ENCODE measurements at places on chromosomes 3 and 15. TPM values are rescaled to one million over a fixed set of nuclear protein-coding genes. Genes with fewer than 3 reads are reported as not detected.

DNA sequence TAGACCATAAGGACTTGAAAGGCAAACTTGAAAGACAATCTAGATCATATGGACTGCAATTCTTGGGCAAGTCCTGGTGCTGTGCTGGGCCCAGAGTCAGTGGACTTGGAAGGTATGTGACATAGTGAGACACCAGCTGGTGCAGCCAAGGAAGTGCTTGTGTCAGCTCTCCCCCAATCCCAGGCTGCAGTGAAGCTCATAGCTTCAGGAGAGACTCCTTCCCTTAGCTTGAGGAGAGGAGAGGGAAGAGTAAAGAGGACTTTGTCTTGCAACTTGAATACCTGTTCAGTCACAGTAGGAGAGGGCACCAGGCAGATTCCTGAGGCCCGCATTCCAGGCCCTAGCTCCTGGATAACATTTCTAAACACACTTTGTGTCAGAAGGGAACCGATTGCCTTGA lies 127.4 kb upstream of the ZPLD1 start:
- no peak overlapping the region for H3K27ac ChIP-seq
- no peak overlapping the region for H3K4me3 ChIP-seq
- no peaks in the 10 kb centered on the region for H3K4me1 ChIP-seq
- H3K36me3 ChIP-seq: no peaks in the 10 kb centered on the region
- no peaks in the 10 kb centered on the region for H3K27me3 ChIP-seq

DNA sequence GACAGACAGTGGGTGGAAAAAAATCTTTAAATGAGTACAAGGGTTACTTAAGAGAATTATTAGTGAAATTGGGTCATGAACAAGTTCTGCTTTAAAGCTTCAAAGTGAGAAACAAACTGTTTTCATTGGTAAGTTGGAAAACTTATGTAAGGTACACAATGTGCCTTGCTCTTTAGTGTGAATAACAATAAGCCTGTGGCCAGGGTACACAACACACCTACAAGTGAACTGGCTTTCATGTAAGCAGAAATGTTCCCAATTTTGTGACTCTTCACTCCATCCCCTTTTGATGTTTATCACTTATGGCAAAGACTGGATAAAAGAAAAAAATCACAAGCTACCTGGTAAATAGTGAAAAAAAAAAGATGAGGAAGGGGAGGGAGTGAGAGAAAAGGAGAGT lies 253.7 kb downstream of the ZBTB20 start:
- H3K27me3 ChIP-seq: no peaks in the 10 kb centered on the region
- no peak overlapping the region for H3K27ac ChIP-seq
- no peak for DNase-seq

- H3K4me1 ChIP-seq: no peaks in the 10 kb centered on the region
- no peak overlapping the region for H3K4me3 ChIP-seq
- no peak overlapping the region for H3K27ac ChIP-seq
- no peaks in the 10 kb centered on the region for H3K27me3 ChIP-seq
- no peaks in the 10 kb centered on the region for H3K36me3 ChIP-seq
Measured at GRCh38 chr15:70783610-70784022, 20.3 kb upstream of the UACA start.

GRCh38 chr3:36166477-36166876 lies 213.8 kb upstream of the STAC start:
- H3K4me1 ChIP-seq: no peaks in the 10 kb centered on the region
- no peaks in the 10 kb centered on the region for H3K36me3 ChIP-seq
- DNase-seq: no peak
- no peak overlapping the region for H3K27ac ChIP-seq
- no peak overlapping the region for H3K4me3 ChIP-seq

DNA sequence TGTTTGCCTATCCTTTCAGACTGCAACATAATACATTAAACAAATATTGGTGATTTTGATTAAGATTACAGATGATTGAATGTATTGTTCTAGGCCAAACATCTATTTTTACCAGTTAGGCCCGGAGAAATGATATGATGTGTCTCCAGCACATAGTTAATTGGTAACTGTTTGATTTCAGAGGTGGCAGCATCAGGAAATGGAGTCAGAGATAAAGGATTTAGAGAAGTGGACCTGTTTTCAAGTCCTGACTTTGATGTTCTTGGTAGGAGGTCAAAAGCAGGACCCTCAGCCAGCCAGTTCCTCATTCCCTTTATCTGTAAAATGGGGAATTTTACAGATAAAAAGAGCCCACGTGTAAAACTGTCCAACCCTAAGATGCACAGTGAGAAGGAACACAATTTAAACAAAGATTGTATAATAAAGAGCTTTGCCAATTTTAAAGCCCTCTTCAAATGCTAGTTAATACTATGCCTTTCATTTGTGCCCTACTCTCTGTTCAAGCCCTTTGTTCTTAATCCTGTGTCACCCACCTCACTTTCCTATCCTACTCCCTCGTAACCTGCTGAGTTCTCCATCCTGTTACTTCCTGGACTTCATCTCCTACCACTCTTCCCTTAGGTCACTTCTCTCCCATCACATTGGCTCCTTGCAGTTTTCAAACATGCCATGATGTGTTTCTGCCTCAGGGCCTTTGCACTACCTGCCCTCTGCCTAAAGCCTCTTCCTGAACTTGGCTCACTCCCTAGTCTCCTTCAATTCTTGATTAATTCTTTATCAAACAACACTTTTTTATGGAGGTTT lies 2.5 kb downstream of the TMEM212 start:
- peaks cover 22% of the 10 kb centered on the region for H3K4me1 ChIP-seq
- H3K27me3 ChIP-seq: no peaks in the 10 kb centered on the region
- no peaks in the 10 kb centered on the region for H3K36me3 ChIP-seq
- no peak overlapping the region for H3K4me3 ChIP-seq

- no peak overlapping the region for H3K27ac ChIP-seq
- H3K27me3 ChIP-seq: no peaks in the 10 kb centered on the region
- DNase-seq: no peak
- peaks cover 7% of the 10 kb centered on the region for H3K4me1 ChIP-seq
Measured at GRCh38 chr3:184305577-184305976, 6.5 kb downstream of the PSMD2 start.

GRCh38 chr15:65870889-65871533 lies 1.7 kb downstream of the RAB11A start:
- DNase-seq: no peak
- H3K4me3 ChIP-seq: peak overlapping the region; percentile 66
- H3K4me1 ChIP-seq: peaks cover 5% of the 10 kb centered on the region
- H3K27ac ChIP-seq: peak overlapping the region; percentile 97

- no peak overlapping the region for H3K27ac ChIP-seq
- no peaks in the 10 kb centered on the region for H3K36me3 ChIP-seq
- peaks cover 9% of the 10 kb centered on the region for H3K4me1 ChIP-seq
- no peaks in the 10 kb centered on the region for H3K27me3 ChIP-seq
Measured at GRCh38 chr15:74730619-74731316, 5.4 kb upstream of the CYP1A1 start.

- H3K4me3 ChIP-seq: no peak overlapping the region
- H3K4me1 ChIP-seq: no peaks in the 10 kb centered on the region
- no peaks in the 10 kb centered on the region for H3K27me3 ChIP-seq
- DNase-seq: no peak
Measured at GRCh38 chr3:190444576-190445145, 5.0 kb downstream of the TMEM207 start.

DNA sequence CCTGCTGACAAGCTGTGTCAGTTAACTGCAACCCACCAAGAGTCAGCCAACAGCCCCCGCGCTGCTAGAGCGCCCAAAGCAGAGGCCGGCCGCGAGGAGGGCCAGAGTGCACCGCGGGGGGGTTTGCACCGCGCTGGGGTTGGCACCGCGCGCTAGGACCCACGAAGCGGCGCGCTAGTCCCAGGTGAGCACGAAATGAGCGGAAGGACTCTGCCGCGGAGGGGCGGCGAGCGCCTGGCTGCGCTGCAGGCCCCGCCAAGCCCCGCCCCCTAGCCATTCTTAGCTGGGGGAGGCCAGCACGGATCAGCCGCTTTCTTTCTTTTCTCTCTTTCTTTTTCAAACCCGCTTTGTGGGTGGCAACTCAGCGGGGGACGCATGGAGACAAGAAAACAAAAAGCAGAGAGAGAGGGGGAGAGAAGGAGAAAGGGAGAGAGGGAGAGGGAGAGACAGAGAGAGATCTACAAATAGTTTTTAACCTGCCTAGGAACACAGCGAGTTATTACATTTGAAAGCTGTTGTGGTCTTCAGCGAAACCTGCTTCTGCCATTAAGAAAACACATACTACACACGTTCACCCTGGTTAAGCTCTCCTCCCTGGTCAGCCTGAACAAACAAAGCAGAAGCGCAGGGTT lies 6.9 kb upstream of the FOXB1 start:
- H3K27me3 ChIP-seq: peaks cover 11% of the 10 kb centered on the region
- no peaks in the 10 kb centered on the region for H3K36me3 ChIP-seq
- no peaks in the 10 kb centered on the region for H3K4me1 ChIP-seq

DNA sequence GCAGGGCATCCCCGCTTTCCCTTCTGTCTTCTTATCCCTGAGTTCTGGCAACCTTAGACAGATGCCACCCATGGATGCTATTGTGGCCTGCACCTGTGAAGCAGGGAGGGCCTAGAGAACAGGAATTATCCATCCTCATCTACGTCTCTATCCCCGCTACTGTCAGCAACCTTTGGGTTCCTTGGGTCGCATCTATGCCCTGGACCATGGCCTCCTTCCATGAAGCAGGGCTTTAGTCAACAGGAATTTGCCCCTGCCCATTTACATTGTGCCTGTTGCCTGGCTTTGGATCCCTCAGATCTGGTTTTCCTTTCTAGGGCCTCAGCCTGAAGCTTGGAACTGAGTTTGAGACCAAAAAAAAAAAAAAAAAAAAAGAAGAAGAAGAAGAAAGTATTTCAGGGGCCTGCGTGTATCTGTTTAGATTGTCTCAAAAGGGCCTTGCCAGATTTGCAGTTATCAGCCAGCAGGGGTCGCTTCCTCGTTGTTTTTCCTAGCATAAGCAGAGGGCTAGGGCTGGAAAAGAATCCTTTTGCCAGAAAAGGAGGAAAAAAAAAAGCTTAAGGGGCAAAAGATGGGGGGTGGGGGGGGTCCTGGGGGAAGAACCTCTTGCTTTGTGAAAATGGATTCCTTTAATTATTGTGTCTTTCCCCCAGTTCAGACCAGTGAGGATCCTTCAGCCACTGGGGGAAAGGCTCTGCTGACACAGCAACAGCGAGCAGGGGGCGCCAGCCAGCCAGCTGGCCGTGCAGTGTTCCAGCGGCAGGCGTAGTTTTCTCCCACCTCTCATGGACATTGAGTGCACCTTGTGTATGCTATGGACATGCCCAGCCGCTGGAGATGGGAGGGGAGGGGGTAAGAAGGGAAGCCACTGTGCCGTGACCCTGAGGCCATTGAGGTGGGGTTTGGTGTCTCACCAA lies 65.7 kb upstream of the ALDH1L1 start:
- no peak overlapping the region for H3K4me3 ChIP-seq
- H3K27ac ChIP-seq: no peak overlapping the region
- H3K4me1 ChIP-seq: no peaks in the 10 kb centered on the region
- peak; percentile 78 for DNase-seq
- no peaks in the 10 kb centered on the region for H3K27me3 ChIP-seq

ABCC5 gene
- total RNA-seq: 77.9 TPM

SYNPR gene
- total RNA-seq: not detected

BCHE gene
- total RNA-seq: 1.1 TPM

Data from testis (tissue), 5 donors.